ENCODE measurements at places on chromosomes 2 and 18.

DNA sequence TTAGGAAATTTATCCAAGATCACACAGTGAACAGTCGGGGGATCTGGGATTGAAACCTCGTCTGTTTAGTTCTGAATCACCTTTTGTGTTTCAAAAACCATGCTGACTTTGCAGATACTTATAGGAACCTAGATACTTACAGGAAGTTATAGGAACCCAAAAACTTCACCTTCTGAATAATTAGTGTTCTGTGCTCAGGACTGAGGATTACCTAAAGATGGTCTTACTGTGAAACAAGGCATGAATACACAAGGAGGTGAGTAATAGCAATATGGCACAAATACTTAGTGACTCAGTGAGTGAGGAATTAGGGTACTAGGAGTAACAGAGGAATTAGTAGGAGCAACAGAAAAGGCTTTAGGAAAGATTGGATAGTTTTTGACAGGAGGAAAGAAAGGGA lies 145.5 kb downstream of the LRATD1 start:
- no peak for DNase-seq

DNA sequence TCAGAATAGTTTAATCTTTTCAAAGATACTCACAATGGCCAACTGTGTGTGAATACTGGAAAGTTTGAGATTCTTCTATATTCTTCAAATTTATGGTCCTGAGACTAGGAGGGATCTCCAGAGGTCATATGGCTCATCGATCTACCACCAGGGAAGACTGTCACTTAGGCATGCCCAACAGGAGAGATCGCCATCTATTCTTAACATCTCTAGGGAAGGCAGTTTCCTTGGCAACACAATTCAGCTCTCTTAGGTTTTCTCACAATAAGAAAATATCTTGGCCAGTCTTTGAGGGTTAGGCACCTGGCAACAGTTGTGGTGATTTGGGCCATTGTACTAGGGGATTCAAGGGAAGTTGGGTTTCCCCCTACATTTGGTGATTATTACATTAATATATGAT lies 107.2 kb downstream of the GALNT3 start:
- DNase-seq, result no peak

- DNase-seq, result no peak
Observed at GRCh38 chr2:78145395-78145996, 623.3 kb upstream of the LRRTM4 start.

DNA sequence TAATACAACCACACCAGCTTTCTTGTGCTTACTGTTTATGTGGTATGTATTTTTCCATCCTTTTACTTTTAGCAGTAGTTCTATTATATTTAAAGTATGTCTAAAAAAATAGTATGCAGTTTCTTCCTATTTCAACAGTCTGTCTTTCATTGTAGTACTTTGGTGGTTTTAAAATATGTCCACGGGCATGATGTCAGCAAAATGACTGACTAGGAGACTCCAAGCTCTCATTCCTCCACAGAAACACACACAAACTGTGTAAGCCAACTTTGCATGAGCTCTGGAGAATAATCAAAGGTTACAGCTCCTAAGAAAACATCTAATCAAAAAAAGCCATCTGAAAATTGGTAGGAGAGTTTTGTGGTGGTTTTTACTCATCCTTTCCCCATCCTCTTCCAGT lies 56.1 kb downstream of the TEX51 start:
- no peak for DNase-seq

DNA sequence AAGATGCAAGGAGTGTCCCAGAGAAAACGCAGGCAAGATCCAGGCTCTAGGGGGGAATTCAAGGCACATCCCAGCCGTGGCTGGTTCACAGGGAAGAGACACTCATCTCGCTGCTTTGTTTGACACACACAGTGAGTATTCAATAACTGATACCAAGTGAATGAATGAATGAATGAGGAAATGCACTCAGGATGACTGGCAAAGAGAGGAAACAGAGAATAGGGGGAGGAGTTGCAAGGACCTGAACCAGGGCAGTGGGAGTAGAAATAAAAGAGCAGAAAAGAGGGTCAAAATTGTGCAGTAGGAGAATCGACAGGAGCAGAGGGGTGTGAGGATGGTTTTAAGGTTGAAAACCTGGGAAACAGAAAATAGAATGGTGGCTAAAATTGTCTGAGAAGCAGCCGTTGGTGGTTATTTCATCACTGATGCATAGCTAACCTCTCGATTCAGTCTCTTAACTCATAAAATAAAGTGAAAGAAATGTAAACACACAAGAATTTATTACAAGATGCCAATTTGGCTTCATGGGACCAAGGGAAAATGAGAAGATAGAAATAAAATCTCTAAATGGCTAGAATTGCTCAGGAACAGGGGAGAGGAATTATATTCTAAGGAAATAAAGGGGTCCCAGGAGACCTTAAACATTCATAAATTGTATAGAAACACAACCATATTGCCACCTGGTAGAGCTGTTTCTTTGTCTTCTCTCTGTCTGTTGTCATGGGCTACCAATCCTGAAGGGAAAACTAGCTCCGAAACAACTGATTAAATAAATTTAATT lies 63.9 kb upstream of the PHLPP1 start:
- DNase-seq, result no peak

GRCh38 chr18:21179590-21180220 lies 62.3 kb upstream of the GREB1L start:
- DNase-seq, result peak; percentile 54

DNA sequence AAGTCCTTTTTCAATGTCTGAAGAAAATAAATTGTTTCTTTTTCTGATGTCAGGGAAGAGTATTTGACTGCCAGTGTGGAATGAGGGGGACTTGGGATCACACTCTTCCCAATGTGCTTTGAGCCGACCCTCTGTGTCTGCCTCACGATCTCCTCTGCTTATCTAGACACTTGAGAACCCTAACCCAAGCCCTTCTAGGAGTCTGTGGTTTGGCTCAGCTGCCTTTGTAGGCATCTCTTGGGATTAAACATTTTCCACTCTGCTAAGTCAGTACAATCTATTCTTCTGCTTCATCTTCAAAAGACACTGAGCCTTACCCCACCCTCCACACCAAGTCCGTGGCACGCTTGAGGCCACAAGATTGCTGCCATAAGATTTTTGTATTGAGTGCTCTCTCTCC lies 19.4 kb downstream of the FAM110C start:
- DNase-seq, result no peak

DNA sequence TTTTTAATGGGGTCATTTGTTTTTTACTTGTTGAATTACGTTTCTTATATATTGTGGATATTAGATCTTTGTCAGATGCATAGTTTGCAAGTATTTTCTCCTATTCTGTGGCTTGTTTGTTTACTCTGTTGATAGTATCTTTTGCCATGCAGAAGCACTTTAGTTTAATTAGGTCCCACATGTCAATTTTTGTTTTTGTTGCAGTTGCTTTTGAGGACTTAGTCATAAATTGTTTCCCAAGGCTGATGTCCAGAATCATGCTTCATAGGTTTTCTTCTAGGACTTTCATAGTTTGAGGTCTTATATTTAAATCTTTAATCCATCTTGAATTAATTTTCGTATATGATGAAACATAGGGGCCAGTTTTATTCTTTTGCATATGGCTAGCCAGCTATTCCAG lies 13.2 kb downstream of the PIKFYVE start:
- DNase-seq, result no peak

- no peak for DNase-seq
Observed at GRCh38 chr2:190838492-190838910, 42.1 kb upstream of the GLS start.

DNA sequence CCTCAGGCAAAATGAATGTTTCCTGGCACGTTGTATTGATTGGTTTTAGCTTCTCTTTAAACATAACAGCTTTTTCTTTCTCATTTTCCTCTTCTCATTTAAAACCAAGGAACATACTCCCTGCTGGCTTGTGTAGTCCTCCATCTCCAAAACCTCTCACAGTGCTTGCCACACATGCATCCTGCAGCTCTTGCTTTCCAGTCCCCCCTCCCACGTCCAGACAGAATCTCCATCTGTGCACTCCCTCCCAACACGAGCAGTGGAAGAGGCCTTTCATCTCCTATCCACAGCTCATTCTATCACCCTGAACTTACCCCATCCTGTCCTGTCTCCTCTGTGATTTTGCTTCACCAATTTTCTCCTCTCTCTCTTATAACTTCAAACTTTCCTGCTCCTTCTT lies 99.6 kb upstream of the THSD7B start:
- no peak for DNase-seq

DNA sequence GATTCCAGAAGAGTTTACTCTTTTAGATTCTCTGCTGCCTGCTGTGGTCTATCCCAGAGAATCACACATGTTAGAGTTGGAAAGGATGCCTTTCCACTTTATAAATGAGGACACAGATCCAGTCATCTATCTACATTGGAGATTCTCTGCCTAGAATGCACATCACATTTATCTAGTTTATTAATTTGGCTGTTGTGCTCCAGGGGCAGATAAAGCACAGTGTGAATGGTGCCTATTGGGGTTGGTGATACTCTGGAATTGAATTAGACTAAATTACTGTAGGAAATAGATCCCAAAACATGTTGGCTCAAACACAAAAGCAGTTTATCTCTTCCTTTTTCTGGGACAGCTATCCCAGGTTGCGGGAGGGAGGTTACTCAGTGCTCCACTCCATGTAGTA lies 14.9 kb downstream of the SIX2 start:
- no peak for DNase-seq

- DNase-seq, result no peak
Observed at GRCh38 chr18:55858661-55859515, 270.9 kb upstream of the TCF4 start.

GRCh38 chr2:178163911-178164310 lies 30.4 kb upstream of the OSBPL6 start:
- DNase-seq, result no peak

GRCh38 chr18:67428805-67429204 lies 87.7 kb downstream of the DSEL start:
- DNase-seq, result no peak

GRCh38 chr18:74899554-74899953 lies 301.9 kb downstream of the ZNF407 start:
- no peak for DNase-seq
